ENCODE measurements at places on chromosomes 4 and X. TPM values are rescaled to one million over a fixed set of nuclear protein-coding genes. Genes with fewer than 3 reads are reported as not detected.

The GALNT7 gene
- total RNA-seq = 80.9 TPM

The SPINK2 gene
- not detected for total RNA-seq

The CLCN4 gene
- total RNA-seq = 53.7 TPM

The UCP1 gene
- 0.33 TPM for total RNA-seq

The KLHL15 gene
- total RNA-seq = 33.3 TPM

The MAGEA3 gene
- not detected for total RNA-seq

All from camera-type eye (tissue), 1 donor.